RPMI7951 (cell line): ENCODE measurements at places on chromosomes 3 and 15. TPM values are rescaled to one million over a fixed set of nuclear protein-coding genes. Genes with fewer than 3 reads are reported as not detected.

- no peak for DNase-seq
These were observed 118.1 kb downstream of the CLSTN2 start for GRCh38 chr3:140052771-140053702.

GRCh38 chr15:74406992-74407705 lies 26.6 kb downstream of the SEMA7A start:
- peak; percentile 97 for DNase-seq

DNA sequence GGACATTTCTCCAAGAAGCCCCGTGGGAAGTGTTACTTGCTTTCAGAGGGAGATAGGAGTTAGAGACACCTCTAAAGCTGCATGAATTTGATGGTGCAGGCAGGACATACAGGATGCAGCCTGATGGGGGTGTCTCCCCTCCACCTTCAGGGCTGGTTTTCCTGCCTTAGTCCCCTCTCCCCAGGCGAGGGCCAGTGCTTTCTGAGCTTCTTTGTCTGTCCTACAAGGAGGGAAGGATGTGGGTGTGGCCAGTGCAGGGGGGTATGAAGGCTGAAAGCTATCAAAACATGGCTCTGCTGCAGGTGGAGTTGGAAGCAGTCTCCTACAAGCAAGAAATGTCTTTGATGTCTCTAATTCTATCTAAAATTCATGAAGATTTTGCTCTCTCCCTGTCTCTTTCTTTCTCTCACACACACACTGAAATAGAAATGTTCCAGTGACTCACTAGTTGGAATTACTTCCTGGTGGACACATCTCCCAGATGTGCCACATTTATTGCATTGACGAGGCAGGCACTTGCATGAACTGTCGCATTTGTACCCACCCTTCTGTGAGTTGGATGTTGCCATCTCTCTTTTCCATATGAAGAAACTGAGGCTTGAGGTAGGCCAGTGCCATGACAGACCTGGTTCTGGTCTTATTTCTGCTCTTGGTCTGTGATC lies 13.9 kb upstream of the PODXL2 start:
- peak; percentile 24 for DNase-seq

DNA sequence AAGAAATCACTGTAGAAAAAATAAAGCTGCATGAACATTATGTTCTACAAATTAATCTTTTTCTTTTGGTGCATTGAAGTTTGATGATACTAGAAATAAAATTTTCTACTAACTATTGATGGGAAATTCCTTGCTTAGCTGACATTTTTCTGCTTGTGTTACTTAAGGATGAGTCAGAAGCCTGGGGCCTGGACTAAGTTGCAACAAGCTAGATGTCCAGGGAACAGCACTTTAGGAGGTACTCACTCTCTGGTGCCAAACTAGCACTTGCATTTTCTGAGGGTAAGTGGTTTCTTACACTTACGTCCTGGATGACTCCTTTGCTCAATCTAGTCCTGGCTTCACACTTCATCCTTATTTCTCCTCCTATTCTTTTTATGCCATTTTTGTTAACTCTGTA lies 945.1 kb downstream of the IGSF11 start:
- no peak for DNase-seq

SETMAR gene
- 10.5 and 13.8 TPM in 2 replicates for total RNA-seq

IQCF5 gene
- total RNA-seq, result not detected in 2 replicates

TMC3 gene
- not detected in 2 replicates for total RNA-seq

CLEC3B gene
- 1.7 and 2.4 TPM in 2 replicates for total RNA-seq

- DNase-seq, result no peak
These were observed 63.4 kb downstream of the USP13 start for GRCh38 chr3:179716226-179716625.

DNA sequence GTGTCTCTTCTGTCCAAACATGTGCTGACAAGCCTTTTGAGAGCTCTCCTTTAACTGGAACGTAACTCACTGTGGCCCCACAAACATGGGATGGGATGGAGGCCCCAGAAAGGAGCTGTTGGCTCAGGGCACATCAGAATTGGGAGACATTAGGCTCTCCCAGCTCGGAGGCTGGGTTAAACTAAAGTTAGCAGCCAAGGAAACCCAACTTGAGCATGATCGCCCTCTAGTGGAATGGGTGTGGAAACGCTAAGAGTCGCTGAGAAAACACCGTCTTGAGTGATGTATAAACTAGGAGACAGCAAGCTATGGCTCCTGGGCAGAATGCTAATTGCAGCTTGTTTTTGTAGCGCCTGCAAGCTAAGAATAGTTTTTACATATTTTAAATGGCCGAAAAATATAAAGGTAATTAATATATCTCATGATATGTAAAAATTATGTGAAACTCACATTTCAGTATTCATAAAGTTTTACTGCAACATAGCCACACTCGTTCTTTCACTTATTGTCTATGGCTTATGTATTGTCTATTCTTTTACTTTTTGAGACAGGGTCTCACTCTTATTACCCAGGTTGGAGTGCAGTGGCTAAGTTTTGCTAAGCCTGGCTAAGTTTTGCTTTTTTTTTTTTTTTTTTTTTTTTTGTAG lies 138.8 kb upstream of the HACD2 start:
- peak; percentile 77 for DNase-seq

CPN2 gene
- total RNA-seq, result 0.10 TPM in 1 of 2 replicates, not detected in the other

CYP8B1 gene
- total RNA-seq, result not detected in 2 replicates

GRCh38 chr15:82039871-82040270 lies 5.9 kb downstream of the MEX3B start:
- DNase-seq, result no peak

- peak; percentile 61 for DNase-seq
These were observed 5.9 kb upstream of the ADGRG7 start for GRCh38 chr3:100603469-100603868.

GRCh38 chr3:49727154-49727923 lies 3.6 kb upstream of the GMPPB start:
- no peak for DNase-seq

GRCh38 chr3:131353016-131353877 lies 28.3 kb upstream of the NUDT16 start:
- DNase-seq, result no peak

GRCh38 chr3:10445561-10446175 lies 59.7 kb downstream of the ATP2B2 start:
- DNase-seq, result peak; percentile 50

HESX1 gene
- 1.9 and 2.5 TPM in 2 replicates for total RNA-seq

AGBL1 gene
- not detected in 2 replicates for total RNA-seq

DNA sequence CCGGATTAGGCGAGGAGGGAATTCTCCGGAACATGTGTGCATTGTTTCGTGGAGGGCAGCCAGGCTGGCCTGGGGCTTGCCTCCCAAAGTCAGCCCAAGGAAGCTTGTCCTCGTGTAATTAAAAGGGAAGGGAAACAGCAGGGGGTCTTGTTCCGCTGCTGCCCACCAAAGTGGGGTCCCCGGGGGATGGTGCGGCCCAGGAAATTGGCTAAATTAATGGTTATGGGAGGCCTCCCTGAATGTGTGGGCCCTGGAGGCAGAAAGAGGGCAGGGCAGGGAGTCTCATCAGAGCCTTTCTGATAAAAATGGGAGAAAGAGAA lies 118.1 kb downstream of the OPA1 start:
- peak; percentile 11 for DNase-seq

DNA sequence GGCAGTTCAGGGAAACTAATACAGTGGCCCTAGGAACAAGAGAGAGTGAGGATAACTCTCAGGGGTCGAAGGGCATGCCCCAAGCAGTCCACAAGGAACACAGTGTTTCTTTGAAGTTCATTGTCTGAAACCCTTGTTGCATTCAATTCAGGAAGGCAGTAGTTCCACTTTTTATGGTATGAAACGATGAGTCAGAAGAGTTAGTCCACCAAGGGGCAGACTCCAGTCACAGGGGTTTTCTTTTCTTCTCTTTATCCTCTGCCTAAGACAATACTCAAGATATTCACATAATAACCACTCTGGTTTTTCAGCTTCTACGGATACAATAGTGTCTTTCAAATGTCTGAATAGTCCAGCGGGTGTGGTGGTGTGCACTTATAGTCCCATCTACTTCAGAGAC lies 23.7 kb upstream of the TICRR start:
- no peak for DNase-seq

GPR87 gene
- not detected in 2 replicates for total RNA-seq

- DNase-seq, result no peak
These were observed 78.1 kb downstream of the ZNF621 start for GRCh38 chr3:40602778-40603385.

DNA sequence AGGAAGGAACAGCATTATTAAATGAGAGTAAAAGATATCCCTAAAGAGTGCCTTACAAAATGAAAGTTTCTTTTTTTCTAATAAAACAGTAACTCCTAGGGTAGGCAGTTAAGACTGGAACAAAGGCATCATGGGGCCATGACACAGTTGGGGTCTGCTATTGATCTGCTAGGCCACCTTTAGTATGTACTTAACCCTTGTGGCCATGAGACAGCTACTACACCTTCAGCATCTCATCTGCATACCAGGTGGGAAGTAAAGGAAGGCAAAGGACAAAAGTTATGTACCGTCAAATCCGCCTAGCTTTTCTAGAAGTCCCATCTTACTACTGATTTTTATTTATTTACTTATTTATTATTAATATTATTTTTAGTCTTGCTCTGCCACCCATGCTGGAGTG lies 93.8 kb upstream of the FHIT start:
- no peak for DNase-seq

DNA sequence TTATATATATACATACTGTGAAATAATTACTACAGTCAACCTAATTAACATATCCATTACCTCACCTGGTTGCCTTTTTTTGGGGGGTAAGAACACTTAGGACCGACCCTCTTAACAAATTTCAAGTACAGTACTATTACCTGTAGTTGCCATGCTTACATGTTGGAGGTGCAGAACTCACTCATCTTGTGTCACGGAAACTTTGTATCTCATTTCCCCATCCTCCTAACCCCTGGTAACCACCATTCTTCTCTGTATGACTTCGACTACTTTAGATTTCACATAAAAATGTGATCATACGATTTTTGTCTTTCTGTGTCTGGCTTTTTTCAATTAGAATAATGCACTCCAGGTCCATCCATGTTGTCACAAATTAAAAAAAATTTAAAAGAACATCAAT lies 55.5 kb upstream of the MELTF start:
- no peak for DNase-seq

CLDN18 gene
- not detected in 2 replicates for total RNA-seq

DNA sequence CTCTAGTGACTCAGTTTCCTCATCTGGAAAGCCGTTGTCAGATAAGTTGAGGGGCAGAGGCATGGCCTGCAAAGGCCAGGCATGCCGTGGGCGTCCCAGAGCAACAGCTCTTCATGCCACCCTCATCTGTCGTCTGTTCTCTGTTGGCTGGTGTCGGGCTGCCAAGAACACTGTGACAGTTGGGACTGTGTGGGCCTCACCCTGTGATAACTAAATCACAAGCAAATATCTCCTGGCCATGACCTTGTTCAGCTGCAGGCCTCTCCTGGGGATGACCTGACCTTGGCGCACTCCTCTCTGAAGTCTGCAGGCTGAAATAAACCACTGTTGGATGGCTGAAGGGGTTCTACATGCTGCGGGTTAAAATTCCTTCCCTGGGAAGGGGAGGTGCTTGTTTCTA lies 145.9 kb downstream of the SHQ1 start:
- DNase-seq, result no peak

GPR15 gene
- total RNA-seq, result 0.20 and 0.36 TPM in 2 replicates

DPPA4 gene
- 0.10 and 0.60 TPM in 2 replicates for total RNA-seq

DNA sequence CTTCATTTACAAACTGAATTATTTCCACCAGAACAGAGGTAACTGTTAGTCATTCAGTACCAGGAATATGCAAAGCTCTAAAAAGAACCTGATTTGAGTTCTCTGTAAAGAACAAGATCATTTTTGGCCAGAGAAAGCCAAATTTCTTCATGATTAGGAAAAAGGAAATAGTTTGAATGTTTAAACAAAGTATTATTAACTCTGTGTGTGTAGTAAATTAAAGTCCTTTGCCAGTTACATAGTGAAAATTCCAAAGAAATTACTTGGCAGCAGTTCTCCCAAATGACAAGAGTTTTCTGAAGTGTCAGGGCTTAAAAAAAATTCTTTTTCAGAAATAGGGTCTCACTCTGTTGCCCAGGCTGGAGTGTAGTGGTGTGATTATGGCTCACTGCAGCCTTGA lies 24.5 kb downstream of the QTRT2 start:
- DNase-seq, result no peak

FSTL1 gene
- 328 and 354 TPM in 2 replicates for total RNA-seq

DNA sequence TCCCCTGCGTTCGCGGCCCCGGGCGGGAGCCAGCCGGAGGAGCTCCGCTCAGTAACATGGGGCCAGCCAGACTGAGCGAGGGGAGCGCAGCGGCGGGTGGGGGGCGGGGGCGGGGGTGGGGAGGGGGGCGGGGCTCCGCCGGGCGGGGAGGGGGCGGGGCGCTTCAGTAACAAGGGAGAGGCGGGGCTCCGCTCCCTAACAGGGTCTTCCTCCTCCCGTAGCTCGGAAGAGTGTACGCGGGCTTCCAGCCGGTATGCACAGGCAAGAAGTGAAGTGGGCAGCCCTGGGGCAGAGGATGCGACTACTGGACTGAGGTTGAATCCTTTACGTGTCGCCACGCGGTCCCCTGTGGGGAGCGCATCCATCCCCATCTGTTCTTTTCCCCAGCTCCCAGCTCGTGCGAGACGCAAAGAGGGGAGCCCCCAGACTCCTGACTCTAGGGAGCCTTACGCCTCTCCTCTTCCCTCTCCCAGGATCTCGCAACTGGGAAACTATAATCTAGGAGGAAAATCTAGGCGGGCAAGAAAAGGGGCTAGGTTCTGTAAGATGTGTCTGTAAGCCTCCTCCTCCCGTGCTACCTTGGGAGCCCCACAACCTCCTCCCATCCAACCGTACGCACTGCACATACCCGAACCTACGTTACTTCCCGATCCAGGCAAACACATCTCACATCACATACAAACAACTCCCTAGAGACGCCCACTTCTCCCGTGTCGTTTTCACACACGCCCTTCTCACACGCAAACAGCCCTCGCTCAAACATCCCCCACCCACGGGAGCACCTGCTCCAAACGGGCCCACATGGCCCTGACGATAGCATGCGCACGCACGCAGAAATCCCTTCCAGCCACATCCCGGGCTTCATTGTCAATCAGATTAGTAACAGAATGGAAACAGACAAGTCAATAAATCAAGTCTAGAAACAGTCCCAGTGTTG lies at the start of gene SHF:
Gene SHF (minus strand): TSS at position 73 of the 937 bp plus-strand sequence. CDS start 15 bp downstream, at position 58.
- DNase-seq, result peak; percentile 47

DNA sequence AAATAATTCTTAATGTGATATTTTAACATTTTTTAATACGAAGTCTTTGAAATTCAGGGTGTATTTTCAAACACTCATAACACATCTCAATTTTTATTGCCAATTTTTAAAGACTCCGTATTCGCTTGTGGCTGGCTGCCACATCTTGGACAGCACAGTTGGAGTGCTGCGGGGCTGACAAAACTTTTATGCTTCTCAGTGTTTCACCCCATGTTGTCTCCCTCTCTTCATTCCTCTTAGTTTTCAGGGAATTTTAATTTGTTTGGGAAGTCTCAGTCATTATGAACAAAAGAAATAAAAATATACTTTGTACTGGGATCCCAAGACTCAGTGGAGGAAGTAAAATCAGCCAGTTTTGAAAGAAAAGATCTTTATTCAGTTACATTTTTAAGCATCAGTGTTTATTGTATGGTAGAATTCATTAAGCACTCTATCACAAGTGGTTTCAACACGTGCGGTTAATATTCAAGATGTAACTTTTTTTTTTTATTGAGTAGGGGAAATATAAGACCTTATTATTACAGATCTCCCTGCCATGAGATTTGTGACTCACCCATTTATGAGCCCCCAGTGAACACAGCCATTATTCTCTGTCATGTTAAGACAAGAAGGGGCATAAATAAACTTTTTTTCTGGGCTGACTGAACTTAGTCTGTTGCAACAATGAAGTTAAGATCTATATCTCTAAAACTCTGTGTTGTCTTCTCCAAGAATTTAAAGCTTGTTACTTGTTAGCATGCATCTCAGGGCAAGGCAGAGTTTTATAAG lies 26.8 kb downstream of the KAT2B start:
- DNase-seq, result peak; percentile 34

CD80 gene
- total RNA-seq, result not detected in 2 replicates
